ENCODE measurements at places on chromosomes 2 and 18. TPM values are rescaled to one million over a fixed set of nuclear protein-coding genes. Genes with fewer than 3 reads are reported as not detected.

Gene ADCY3
- polyA plus RNA-seq = 2.5 TPM

Gene DNAJC5G
- polyA plus RNA-seq = not detected

Gene TCF23
- not detected for polyA plus RNA-seq

- no peak for DNase-seq
- no peak overlapping the region for H3K27ac ChIP-seq
- H3K27me3 ChIP-seq = no peaks in the 10 kb centered on the region
Measured at GRCh38 chr2:239049421-239050251, 201.8 kb downstream of the TWIST2 start.
